ENCODE measurements at places on chromosomes 5 and 9.

GRCh38 chr5:142275496-142275895, 49.3 kb downstream of the SPRY4 start:
- DNase-seq = no peak

GRCh38 chr5:21058289-21058688, 1070.3 kb upstream of the CDH18 start:
- DNase-seq = no peak

DNA sequence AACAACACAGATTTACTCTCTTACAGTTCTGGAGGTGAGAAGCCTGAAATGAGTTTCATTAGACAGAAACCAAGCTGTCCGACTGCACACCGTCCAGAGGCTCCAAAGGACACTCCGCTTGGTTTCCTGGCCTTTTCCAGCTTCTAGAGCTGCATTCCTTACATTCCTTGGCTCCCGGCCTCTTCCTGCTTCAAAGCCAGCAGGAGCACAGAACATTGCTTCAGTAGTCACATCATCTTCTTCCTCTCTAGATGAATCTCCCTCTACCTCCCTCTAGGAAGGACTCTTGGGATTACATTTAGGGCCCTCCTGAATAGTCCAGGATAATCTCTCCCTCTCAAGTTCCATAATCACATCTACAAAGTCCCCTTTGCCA, 213.3 kb downstream of the CDK5RAP2 start:
- peak; percentile 76 for DNase-seq

GRCh38 chr9:137158625-137159024, 11.2 kb downstream of the LRRC26 start:
- DNase-seq = no peak

DNA sequence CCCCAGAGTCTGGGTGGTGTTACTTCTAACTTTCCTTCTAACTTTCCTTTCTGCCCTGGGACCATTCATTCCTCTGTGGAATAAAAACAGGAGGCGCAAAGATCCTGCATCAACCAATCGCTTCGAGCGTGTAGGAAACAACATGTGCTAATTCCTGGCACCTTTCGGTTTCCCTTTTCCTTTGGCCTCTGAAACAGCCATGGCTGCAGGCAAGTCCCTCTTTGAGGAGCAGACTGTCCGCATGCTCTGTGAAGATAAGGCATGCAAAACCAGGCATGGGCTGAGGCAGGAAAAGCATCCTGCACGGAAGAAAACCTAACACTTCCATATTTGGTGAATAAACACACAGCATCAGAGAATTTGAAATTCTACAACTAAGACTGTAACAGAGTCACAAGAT, 128.3 kb downstream of the HSD17B3 start:
- DNase-seq = no peak

DNA sequence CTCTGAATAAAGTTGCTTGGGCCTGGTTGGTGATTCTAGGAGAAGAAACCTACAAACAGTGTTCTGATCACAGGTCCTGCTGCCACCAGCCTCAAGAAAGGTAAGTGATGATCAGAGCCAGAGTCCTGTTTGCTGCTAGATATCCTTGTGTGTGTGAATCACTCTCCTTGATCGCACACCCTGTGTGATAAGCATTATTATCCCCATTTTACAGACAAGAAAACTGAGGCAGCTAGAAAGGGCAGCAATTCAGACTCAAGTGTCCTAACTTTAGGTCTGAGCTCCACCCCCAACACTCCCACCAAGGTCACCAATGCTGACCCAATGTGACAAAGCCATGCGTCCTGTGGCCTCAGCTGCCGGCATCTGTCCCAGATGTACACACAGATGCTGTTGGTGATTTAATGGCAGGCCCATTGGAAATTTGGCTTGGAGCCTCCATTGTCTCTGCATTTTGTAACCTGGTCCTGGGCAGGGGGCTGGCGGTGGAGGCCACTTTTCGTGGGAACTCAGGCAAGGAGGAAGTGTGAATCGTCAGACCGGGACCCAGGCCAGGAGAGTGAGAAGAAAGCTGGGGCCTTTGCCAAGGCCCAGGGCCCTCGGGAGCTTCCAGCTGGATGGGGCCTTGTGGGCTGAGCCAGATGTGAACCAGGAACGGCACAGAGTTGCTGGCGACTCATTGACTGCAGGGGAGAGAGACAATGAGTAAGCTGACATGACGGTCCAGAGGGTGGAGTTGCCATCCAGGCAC, 29.8 kb upstream of the GGTA1 start:
- DNase-seq = no peak

GRCh38 chr5:82789095-82789494, 288.1 kb downstream of the TMEM167A start:
- no peak for DNase-seq

DNA sequence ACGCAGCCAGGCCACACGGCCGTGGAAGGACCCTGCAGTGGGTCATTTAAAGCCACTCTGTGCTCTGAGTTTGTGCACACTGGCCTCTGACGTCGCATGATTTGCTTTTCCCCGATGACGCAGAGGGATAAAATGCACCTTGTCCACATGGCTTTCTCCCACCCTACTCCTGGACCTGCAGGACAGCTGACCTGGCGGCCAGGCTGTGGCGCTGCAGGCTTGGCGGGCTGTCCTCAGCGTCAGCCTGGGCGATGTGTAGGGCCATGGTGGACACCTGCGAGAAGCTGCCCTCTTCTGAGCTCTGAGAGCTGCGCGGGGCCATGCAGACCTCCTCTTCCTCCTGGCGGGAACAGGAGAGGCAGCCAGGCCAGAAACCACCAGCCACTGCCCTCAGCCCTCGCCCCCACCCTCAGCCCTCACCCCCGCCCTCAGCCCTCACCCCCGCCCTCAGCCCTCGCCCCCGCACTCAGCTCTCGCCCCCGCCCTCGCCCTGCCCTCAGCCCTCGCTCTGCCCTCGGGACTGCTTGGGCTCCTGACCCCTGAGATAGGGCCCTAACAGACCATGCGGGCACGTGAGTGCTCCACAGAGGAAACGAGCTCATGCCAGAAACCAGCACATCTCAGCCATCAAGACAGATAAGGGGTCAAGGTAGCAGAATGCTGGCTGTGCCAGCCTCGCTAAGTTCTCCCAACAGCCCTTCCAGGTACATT, 20.0 kb upstream of the SCGB3A1 start:
- no peak for DNase-seq

GRCh38 chr5:31632460-31632859, 6.5 kb upstream of the PDZD2 start:
- no peak for DNase-seq

- no peak for DNase-seq
Measured at GRCh38 chr5:178483620-178484019, 106.6 kb downstream of the COL23A1 start.
